IMR-90 (cell line): ENCODE measurements at places on chromosomes 4 and X. TPM values are rescaled to one million over a fixed set of nuclear protein-coding genes. Genes with fewer than 3 reads are reported as not detected.

GRCh38 chr4:1285790-1286553 is 3.7 kb upstream of the MAEA start:
- H3K27ac ChIP-seq: no peak overlapping the region
- no peaks in the 10 kb centered on the region for H3K36me3 ChIP-seq
- DNase-seq: peak; percentile 9
- H3K4me3 ChIP-seq: no peak overlapping the region

- H3K27me3 ChIP-seq: peaks cover 2% of the 10 kb centered on the region
- no peak for DNase-seq
- no peaks in the 10 kb centered on the region for H3K4me1 ChIP-seq
- no peak overlapping the region for H3K27ac ChIP-seq
- no peak overlapping the region for H3K4me3 ChIP-seq
Observed at GRCh38 chrX:40920351-40920750, 164.9 kb upstream of the USP9X start.

- no peak overlapping the region for H3K27ac ChIP-seq
- H3K4me1 ChIP-seq: no peaks in the 10 kb centered on the region
- H3K4me3 ChIP-seq: no peak overlapping the region
- DNase-seq: no peak
- no peaks in the 10 kb centered on the region for H3K36me3 ChIP-seq
Observed at GRCh38 chrX:75051047-75051446, 105.0 kb downstream of the ABCB7 start.

DNA sequence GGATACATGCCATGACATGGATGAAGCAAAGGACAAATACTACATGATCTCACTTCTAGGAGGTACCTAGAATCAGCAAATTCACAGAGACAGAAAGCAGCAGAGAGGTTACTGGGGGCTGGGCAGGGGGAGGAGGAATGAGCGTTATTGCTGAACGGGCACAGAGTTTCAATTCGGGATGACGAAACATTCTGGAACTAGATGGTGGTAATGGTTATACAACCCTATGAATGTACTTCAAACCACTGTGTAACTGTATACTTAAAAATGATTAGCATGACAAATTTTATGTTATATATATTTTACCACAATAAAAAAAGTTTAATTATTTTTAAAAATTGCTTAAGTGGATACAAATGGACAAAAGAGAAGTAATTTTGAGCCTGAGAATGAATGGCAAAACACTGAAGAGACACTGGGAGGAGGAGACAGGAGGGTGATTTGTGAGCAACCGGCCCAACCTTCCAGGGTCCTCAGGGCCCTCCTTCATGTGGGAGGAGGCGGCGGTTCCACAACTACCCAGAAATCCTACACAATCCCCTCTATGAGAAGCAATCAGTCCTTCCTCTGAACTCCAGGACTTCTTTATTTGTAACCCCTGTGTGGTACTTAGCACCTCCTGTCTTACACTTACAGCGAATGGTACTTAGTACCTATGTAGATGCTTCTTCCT is 14.1 kb downstream of the ACSL1 start:
- H3K36me3 ChIP-seq: no peaks in the 10 kb centered on the region
- H3K27me3 ChIP-seq: 0 out of 2 replicates have a peak, but pooled peaks cover 1% of the 10 kb centered on the region

DNA sequence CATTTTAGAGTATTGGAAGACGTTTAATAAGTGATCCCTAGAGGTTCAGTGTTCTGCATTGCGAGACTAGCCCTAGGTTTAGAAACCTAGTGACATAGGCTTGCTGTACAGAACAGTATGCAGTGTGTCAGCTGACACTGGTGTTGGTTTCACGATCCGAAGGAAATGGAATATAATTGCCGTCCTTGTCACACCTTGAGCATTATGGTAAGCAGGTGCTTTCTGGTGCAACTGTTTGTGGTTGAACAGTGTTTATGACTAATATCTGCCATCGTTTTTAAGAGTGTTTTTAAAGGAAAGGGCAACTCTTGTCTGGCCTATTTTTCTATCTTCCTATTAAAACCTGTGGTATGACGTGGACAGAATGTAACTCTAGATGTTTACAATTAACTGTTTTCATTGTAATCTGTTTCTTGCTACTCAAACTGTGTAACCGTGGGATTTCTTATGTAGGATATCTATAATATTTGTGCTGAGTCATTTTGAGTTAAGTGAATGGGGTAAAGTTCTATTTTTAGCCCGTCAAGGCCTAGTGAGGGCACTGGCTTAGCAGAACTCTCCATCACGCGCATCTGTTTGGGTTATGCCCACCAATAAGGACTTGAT is 53.8 kb upstream of the TBC1D14 start:
- H3K36me3 ChIP-seq: peaks cover 21% of the 10 kb centered on the region
- H3K4me1 ChIP-seq: peaks cover 5% of the 10 kb centered on the region; the same call in 1 of the 2 replicates
- no peaks in the 10 kb centered on the region for H3K27me3 ChIP-seq
- H3K4me3 ChIP-seq: no peak overlapping the region
- H3K27ac ChIP-seq: peak overlapping the region; percentile 56; the same call in 1 of the 2 replicates

DNA sequence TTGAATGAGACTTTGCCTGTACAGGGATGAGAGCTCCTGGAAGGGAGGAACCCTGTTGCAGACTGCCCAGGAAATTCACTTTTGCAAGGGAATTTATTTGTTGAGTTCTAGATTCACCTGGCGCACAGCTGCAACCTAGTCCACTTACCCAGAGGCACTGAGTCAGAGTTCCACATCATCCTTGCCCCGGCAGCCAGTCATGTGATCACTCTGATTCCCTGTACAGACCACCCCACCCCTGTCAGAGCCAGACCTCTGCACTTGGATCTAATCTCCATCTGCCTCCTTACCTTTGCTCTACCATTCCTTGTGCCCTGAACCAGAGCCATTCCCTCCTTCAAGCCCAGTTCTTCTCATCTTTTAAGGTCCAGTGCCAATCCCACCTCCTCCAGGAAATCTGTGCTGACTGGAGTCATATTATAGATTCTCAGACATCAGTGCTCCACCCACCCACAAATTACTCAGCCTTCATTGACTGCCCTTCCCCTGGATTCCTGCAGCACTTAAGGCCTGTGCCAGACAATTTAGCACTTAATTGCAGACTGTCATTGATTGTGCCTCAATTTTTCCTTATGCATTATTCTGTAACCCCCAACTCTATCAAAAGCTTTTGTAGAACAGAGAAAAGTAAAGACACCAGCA is 84.1 kb upstream of the MAGEA4 start:
- H3K36me3 ChIP-seq: no peaks in the 10 kb centered on the region
- H3K27ac ChIP-seq: no peak overlapping the region
- no peak for DNase-seq
- no peak overlapping the region for H3K4me3 ChIP-seq

DNA sequence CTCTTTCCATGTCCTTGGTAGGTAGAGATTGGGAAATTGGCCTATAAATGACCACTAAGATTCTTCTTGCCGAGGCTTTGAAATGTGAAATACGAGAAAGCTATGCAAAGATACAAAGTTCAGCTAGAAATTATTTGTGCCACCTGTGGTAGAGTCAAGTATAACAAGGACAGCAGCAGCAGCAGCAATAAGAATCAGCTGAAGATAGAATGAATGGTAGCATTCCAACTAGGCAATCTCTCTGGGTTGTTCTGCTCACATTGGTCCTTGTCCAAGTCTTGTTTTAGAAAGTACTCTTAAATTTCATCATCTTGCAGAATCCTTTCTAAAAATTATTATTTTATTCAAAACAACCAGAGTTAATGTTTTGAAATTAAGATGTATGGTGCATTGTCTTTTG is 67.8 kb upstream of the PCDH10 start:
- no peak overlapping the region for H3K27ac ChIP-seq
- H3K4me1 ChIP-seq: no peaks in the 10 kb centered on the region
- H3K4me3 ChIP-seq: no peak overlapping the region
- no peak for DNase-seq

- H3K27me3 ChIP-seq: peaks cover 57% of the 10 kb centered on the region
- no peaks in the 10 kb centered on the region for H3K36me3 ChIP-seq
- no peaks in the 10 kb centered on the region for H3K4me1 ChIP-seq
- DNase-seq: no peak
Observed at GRCh38 chr4:173539986-173540385, 10.0 kb upstream of the HAND2 start.

DNA sequence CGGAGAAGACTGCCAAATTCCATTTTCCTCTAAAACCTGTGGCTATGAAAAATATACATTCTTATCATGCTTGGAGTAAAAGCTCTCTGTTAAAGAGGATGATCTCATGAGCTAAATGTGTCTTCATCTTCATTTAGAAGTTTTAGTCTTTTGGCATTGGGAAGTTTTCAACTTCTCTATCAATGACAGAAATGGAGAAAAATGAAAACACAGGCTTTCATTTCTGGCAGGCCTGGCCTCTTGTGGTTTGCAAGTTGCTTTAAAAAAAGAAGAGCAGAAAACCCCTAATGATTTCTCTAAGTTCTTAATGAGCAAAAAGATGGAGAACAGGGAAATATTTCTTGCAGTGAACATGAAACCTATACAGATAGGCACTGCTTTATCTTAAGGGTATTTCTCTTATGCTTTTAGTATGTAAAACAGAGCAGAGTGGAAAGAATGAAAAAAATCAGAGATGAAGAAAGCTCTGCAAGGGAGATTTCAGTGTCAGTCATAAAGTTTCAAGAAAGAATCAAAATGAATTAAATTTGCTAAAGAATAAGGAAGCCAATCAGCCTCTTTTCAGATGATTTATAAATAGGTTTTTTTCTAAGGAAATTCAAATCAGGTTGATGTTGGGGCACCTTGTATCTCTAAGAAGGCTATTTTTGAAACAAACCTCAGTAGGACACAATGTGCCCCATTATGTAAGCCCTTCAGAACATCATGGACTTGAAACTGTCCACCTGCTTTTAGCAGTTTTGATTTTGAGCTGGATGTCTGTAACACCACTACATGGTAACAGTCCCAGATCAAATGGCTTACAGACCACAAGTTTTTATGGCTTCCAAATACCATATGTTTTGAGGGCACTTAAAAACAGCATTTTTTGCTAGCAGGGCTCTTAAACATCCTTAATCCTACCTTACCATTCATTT is 225.0 kb downstream of the GRIA3 start:
- H3K4me1 ChIP-seq: no peaks in the 10 kb centered on the region
- no peak overlapping the region for H3K27ac ChIP-seq
- DNase-seq: no peak
- no peaks in the 10 kb centered on the region for H3K27me3 ChIP-seq

DNA sequence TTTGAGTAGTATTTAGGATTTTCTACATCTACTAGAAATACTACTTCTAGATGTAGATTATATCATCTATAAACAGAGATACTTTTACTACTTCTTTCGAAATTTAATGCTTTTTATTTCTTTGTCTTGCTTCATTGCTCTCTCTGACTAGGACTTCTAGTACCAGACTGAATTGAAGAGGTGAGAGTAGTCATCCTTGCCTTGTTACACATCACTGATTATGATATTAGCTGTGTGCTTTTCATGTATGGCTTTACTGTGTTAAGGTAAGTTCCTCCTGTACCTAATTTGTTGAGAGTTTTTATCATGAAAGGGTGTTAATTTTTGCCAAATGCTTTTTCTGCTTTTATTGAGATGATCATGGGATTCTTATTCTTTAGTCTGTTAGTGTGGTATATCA is 19.6 kb upstream of the IL2 start:
- H3K4me3 ChIP-seq: no peak overlapping the region
- no peak overlapping the region for H3K27ac ChIP-seq
- H3K27me3 ChIP-seq: no peaks in the 10 kb centered on the region; the same call in 1 of the 2 replicates
- no peaks in the 10 kb centered on the region for H3K36me3 ChIP-seq

GRCh38 chr4:123784626-123785025 is 388.0 kb downstream of the SPRY1 start:
- DNase-seq: no peak
- H3K27ac ChIP-seq: peak overlapping the region; percentile 67; the same call in 1 of the 2 replicates
- peaks cover 21% of the 10 kb centered on the region for H3K4me1 ChIP-seq
- no peaks in the 10 kb centered on the region for H3K27me3 ChIP-seq
- H3K36me3 ChIP-seq: no peaks in the 10 kb centered on the region

The PDZD4 gene
- under 0.01 and 0.28 TPM in 2 replicates for total RNA-seq

The MGAT4D gene
- not detected in 2 replicates for total RNA-seq

The STK32B gene
- total RNA-seq: 5.8 and 6.3 TPM in 2 replicates

The RGN gene
- under 0.01 and 0.18 TPM in 2 replicates for total RNA-seq

The AMBN gene
- not detected in 2 replicates for total RNA-seq
